ENCODE measurements at places on chromosomes 1 and 21.
A peak's percentile ranks its signal among the peaks of the same experiment; 100 is the strongest.

GRCh38 chr21:43603641-43604504 is 55.4 kb downstream of the HSF2BP start:
- DNase-seq, result no peak

DNA sequence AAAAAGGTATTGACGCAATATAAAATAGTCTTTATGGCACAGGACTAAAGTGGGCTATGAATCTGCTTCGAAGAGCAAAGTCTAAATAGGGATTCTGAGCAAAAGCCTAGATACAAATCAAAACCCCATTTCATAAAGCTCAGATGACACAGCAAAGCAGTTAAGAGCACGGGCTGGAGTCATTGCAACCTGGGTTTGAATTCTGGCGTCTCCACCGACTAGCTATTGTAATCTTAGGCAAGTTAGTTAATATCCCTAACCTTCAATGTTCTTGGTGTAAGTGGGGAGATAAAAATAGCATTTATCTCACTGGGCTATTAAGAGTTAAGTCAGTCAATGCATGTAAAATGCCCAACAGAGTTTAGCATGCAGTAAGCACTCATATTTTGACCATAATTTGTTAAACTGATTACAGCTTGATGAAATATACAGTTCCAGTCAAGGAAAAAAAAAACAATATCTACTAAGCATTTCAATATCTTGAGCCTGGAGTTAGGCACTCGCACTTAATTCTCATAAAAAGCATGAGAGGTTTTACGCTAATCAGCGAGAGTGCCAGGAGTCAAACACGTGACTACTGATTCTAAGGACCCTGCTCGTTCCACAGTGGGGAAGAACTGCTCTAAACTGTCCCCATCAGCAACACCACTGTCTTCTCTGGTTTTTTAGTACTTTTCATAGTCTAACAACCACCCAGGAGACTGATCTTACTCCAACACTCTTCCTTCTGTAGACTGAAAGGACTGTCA is 75.5 kb downstream of the JAK1 start:
- DNase-seq, result no peak

DNA sequence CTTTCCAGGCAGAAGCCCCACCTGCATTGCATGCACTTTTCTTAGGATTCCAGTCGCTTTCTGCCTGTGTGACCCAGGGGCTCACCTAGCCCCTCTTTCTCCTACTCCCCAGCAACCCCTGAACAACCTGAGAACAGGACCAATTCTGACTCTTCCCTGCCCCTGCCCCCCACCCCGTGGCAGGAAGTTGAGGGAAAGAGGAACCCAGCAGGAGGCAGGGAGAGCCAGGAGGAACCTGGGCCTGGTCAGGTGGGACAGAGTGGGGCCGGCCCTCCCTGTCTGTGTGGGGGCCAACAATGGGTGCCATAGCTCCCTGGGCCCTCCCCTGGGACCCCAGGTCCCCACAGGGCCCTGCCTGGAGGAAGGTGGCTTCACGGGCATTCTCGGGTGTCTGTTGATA is 6.1 kb downstream of the BMP8A start:
- no peak for DNase-seq

DNA sequence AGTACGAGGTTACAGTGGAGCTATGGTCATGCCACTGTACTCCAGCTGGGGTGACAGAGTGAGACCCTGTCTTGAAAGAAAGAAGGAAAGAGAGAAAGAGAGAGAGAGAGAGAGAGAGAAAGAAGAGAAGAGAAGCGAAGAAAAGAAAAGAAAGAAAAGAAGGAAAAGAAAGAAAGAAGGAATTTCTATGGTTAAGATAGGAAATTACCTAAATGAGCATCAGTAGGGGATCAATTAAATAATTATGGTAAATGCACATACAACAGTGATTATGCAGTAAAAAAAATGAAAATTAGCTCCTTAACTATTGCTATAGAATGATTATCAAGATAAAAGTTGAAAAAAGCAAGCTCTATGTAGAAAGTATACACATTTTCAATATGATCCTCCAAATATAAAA is 59.8 kb downstream of the COLGALT2 start:
- no peak for DNase-seq

GRCh38 chr1:12619792-12620487 is 1.9 kb upstream of the DHRS3 start:
- DNase-seq, result peak; percentile 85

DNA sequence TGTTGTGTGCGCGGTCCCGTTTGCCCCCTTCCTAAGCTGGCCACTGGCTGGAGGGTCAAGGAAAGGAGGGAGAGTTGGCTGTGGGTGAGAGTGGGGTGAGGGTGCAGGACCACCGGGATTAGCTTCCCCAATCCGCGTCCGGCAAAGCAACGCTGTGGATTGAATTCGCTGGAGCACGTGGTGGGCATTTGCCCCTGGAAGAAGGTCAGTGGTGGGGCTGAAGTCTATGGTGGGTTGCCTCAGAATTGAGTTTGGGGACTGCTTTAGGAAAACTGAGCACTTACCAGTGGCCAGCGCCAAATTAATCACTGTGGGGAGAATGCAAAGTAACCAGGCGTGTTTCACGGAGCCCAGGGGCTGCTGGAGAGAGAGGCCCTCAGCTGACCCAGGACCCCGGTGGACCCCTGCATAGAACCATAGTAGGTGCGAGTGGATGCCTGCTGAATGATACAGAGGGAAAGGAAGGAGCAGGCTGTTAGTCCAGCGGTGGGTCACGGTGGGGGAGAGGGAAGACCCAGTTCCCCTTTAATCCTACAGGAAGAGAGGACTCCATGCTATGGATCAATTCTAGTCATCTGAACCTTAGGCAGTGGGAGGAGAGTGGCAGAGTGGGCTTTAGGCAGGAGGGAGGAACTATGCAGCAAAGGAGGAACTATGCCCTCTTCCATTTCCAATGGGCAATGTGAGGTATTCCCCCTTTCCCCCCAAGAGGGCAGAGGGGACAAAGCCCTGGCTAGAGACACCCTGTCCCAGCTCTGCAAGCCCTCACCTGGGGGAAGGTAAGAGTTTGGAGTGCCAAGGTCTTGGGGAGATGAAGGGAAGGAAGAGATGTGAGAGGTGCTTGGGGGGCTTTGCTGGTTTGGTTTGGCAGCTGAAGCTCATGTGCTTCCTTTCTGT is 1.2 kb downstream of the TNFRSF8 start:
- no peak for DNase-seq

- no peak for DNase-seq
Measured at GRCh38 chr1:157624471-157624870, 26.6 kb upstream of the FCRL4 start.

DNA sequence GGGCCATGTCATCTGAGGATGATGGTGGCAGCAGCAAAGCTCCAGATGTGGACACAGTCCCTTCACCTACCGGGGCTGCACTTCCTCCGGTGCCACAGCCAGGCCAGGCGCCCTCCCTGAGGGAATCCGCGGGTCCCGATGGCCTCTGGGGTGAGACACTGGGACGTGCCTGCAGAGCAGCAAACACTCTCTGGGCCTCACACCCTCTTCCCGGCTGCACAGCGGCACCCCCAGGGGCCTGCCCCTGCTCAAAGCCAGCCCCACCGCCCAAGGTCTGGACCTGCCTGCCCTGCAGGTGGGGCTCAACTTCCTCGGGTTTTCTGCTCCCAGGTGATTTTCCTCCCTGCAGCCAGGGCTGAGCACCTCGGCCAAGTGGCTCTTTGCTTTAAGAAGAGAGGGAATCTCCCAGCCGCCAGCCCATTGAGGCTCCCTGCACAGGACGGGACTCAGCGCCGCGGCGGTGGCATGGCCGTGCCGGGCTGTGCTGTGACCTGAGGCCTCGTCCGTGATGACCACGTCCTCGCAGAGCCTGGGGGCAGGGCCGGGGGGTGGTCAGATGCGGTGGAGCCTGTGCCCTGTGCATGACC is 21.3 kb upstream of the COL18A1 start:
- DNase-seq, result no peak

DNA sequence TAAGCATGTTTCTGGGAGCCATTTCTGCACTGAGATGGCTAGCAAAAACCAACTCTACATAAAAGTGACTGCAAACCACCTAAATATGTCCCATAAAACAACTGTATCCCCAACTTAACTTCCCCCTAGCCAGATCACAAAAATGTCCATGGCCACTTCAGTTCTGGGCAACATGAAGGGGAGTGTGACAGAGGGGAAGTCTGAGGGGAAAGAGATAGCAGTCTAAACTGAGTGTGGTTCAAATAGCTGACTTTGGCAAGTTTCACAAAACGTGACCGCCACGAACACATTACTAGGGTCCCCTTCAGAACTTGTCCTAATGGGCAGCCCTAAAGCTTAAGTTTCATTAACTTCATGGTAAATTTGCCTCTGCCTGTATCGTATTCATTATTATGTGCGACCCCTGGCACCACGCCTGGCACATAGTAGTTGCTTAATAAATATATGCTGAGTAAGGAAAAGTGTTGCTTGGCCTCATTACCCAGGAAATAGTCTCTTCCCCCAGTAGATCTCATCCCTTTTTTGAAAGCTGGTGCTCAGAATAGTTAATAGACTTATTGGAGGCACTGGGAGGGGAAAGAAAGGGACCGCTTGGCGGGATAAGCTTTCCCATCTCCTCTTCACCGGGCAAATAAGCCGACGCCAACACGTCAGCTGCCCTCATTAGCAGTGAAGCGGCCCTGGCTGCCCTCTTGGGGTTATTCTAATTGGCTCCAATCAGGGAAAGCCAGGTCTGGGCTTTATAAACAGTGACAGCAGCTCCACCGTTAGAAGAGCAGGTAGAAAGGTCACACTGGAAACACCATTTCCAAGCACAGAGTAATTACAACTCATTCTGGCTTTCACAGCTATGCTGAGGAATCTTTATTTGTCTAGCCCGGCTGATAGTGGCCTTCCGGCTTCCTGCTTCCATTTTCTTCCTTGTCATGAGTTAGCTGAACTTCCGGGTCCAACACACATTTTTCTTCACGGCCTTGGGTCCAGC is 122.1 kb downstream of the LRIG2 start:
- no peak for DNase-seq

DNA sequence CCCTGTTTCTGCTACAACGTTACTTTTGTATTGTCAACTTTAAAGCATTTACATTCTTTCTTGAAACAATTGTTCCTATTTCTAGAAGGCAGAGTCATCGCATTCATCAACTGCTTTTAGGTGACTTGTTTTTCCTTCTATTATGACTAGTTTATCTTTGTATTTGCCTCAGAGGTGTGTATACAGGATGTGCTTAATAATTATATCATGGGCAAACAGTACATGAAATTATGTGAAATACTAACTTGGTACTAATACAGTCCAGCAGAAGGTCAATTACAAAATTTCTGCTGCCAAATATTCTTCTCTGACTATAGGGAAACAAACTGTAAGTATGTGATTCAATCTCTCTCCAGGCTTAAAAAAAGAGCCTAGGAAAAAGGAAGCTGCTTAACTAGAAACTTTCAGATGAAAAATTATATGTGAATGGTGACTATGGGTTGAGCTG is 101.6 kb downstream of the C4BPA start:
- DNase-seq, result no peak

- DNase-seq, result no peak
Measured at GRCh38 chr1:236149696-236150228, 7.4 kb downstream of the GPR137B start.

GRCh38 chr1:212606395-212607205 is 2.0 kb upstream of the ATF3 start:
- DNase-seq, result no peak

DNA sequence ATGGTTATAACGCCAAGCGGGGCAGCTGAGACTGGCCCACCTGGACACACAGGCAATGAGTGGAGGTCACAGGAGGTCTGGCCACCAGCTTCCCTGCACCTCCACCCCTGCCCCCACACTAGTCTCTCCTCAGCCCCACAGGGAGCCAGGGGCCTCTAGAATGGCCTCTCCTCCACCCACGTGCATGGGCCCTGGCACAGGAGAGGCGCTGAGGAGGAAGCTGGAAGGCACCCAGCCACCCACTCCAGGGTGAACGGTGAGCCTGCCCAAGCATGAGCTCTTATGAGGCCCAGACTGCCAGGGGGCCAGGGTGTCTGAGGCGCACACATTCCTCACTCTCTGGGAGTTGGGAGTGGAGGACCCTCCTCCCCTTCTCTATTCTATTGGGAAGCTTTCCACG is 22.2 kb downstream of the LRP8 start:
- peak; percentile 66 for DNase-seq

- DNase-seq, result no peak
Measured at GRCh38 chr1:70666381-70667140, 255.5 kb downstream of the CTH start.

GRCh38 chr21:32978331-32979270 is 47.1 kb upstream of the OLIG2 start:
- DNase-seq, result no peak

- DNase-seq, result no peak
Measured at GRCh38 chr21:38858026-38858811, 52.5 kb downstream of the ETS2 start.

Measured in NCI-H1092 (cell line).